ENCODE measurements at places on chromosomes 6 and 20. TPM values are rescaled to one million over a fixed set of nuclear protein-coding genes. Genes with fewer than 3 reads are reported as not detected.
A peak's percentile ranks its signal among the peaks of the same experiment; 100 is the strongest.

- DNase-seq = no peak
Measured at GRCh38 chr20:14877301-14878028, 540.1 kb upstream of the FLRT3 start.

HRH3 gene
- not detected for total RNA-seq

DNA sequence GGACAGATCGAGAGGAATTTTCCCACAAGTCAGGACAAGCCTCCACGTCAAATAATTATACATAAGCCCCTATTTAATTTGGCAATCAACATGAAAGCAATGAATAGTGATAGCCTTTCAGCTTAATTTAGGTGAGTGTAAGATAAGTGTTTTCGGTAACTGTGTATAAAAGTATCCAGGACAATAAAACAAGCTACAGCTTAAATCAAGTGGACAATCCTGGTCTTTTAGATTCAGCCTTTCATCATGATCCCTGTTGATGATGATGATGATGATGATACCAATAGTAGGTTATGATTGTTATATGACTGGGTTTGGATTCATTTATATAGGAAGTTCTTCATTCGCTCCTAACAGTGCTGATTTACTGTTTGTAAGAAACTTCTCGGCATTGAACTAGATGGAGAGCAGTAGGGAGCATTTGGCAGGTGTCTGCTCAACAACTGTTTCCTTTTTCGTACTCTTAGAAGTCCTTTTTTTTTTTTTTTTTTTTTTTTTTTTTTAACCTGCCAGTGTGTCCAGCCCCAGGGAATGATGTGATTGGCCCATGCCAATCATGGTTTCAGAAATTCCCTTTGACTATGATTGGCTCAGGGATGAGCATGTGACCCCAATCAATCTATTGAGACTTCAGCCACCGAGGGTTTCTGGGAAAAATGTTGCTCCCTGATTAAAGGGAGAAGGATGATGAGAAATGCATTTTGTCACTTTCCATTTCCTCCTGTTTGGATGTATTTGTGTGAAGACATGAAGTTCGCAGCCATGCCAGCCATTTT, 11.3 kb upstream of the RNF182 start:
- DNase-seq = no peak

- peak; percentile 74 for DNase-seq
Measured at GRCh38 chr6:98946879-98947410, 801 bp downstream of the FBXL4 start.

CGAS gene
- total RNA-seq = 15.5 TPM

DNA sequence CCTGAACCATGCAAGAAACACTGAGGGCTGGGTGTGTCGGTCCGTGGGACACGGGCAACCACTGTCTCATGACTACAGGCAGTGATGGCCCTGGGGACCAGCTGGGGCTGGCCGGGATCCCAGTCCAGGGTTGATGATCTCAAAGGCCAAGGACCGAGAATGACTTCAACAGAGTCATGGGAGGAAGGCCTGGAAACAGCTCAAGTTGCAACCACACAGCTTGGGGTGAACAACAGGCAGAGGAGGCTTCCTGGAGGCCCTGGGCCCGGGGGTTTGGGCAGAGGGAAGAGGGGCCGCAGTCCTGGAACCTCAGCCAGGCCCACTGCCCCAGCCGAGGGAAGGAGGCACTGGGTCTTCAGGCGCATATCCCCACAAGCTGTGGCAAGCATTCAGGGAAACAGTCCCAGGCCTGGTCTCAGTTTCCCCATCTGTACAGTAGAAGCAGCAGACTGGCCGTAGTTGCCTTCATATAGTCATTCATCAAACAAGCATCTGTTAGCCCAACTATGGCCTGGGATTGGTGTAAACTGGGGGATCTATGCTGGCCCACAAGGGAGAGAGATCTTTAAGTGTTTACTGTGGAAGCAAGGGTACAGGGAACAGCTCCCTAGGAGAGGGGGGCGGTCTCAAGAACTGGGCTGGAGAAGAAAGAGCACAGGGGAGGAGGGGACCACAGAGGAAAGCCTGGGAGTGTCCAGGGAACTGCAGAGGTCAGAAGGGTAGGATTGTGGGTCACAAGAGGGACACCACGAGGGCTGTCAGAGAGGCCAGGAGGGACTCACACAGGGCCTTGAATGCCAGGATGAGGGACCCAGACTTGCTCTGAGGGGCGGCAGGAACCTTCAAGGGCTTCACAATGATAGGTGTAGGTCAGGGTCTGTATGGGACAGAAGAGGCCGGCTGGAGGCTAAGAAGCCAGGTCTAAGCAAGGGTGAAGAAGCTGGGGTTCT, 2.1 kb downstream of the MYL9 start:
- no peak for DNase-seq

GRCh38 chr20:61115364-61116065, 136.5 kb upstream of the CDH4 start:
- DNase-seq = no peak

COMMD7 gene
- total RNA-seq = 72.1 TPM

Data from natural killer cell (primary cell).